Stimulated activated CD8-positive, alpha-beta memory T cell treated with anti-CD3 and anti-CD28 coated beads, Interleukin-4, amount 100 ng/mL, for 4 hours (primary cell): ENCODE measurements at places on chromosomes 6 and 20.

- no peak for DNase-seq
These were observed 18.3 kb downstream of the SLC16A10 start for GRCh38 chr6:111105578-111105977.

DNA sequence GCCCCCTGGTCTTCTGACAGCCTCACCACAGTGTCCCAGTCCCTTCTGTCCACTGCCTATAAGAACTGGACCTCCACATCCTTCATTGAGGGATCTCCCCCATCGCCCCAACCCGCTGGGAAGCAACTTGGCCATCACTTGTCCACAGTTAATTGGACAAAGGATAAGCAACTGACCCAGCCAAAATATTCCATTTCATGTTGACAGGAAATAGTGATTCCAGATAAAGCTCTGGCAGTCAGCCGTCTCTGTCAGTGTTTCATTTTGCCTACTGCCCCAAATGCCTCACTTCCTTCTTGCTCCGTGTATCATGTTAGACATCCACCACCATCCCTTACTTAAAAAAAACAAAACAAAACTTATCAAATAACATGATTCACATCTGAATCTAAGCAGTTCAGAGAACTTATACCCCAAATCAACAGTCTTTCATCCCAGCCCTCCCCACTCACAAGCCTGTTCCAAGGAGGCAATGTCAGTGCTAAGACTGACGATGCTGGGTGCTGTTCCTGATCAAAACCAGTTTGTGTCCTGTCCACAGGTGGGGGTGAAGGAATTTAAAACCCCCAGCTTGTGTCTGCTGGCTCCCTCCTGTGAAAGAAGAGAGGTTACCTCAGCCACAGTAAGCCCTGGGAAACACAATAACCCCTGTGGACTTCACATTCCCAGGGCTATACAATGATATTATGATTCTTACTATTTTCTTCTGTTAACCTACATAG is 162.5 kb downstream of the WDR27 start:
- no peak for DNase-seq

- DNase-seq, result no peak
These were observed 35.8 kb downstream of the MAP3K4 start for GRCh38 chr6:161027385-161027784.

- DNase-seq, result no peak
These were observed 5.9 kb upstream of the C20orf144 start for GRCh38 chr20:33656010-33656782.

DNA sequence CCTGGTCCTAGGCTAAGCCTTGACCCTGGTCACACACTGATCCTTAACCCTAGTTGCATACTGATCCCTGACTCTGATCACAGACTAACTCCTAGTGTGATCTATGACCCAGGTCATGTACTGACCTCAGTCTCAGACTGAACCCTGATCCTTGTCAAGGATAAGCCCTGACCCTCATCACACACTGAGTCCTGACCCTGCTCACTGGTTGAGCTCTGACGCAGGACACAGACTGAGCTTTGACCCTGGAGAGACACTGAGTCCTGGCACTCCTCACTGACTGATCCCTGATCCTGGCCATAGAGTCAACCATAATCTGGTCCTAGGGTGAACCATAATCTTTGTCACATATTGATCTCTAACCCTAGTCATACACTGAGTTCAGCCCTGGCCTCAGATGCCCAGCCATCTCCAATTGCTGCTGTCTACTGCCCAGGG is 37.9 kb downstream of the KCNB1 start:
- DNase-seq, result no peak

- DNase-seq, result no peak
These were observed 52.2 kb downstream of the KDM1B start for GRCh38 chr6:18207438-18207837.

GRCh38 chr6:15776458-15776980 is 113.7 kb upstream of the DTNBP1 start:
- no peak for DNase-seq

DNA sequence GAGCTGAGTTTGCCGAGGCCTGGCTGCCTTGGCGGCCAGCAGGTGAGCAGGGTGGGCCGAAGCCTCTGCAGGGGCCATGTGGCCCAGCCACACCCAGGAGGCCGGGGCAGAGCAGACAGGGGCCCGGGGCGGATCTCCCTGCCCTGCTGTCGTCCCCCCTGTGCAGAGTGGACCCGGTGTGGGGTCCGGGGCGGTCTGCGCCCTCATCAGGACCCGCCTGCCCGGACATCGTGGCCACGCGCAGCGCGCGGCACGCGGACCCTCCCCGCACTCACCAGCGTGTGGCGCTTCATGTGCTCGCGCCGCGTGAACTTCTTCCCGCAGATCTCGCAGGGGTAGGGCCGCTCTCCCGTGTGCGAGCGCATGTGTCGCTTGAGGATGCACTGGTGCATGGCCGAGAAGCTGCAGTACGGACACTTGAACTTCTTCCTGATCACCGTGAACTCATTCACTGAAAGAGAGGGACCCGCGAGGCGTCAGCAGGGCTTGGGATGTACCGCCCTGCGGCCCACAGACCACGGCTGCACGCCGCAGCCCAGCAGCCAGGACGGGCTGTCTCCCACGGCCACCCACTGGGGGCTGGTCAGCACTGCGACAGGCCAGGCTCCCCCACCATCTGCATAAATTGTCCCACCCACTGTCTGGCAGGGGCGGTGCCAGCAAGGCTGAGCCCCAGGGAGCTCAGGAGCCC is 13.0 kb downstream of the SLC2A4RG start:
- DNase-seq, result no peak

DNA sequence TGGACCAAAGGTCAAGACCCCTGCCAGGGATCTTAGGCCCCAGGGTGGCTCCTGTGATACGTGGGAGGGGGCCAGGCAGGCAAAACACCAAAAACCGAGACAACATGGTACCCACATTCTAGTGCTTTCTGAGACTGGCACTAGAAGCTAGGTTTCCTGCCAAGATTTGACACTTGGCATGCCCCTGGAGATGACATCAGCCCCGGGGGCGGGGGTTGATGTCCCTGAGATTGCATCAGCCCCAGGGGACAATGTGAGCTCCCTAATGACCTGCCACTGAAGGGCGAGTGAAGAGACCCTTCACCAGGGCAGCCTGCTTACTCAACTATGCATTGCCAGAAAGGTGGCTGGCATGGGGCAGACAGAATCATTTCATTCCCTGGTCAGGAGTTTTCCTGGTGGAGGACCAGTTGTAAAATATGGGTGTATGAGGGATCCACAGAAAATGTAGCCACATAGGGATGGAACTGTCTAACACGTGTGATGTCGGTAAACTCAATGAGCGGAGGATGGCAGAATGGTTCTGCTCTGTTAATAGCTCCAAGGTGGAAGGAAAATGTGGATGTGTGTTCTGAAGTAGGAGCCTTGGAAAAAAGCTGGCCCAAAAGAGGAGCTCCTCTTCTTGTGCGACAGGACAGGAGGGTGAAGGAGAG is 219.7 kb downstream of the UNC5CL start:
- DNase-seq, result no peak

- no peak for DNase-seq
These were observed 5.9 kb downstream of the FOXA2 start for GRCh38 chr20:22578221-22579118.

DNA sequence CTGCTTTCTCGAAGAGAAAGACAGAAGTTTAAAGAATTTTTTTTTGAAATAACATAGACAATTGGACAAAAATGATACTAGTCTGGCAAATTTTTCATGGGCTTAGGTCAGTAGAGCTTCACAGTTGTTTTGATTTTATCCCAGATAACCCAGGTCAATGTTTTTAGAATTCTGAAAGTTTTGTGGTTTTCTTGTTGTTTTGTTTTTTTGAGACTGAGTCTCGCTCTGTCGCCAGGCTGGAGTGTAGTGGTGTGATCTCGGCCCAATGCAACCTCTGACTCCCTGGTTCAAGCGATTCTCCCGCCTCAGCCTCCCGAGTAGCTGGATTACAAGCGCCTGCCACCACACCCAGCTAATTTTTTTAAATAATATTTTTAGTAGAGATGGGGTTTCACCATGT is 22.8 kb downstream of the KIF13A start:
- DNase-seq, result no peak

- no peak for DNase-seq
These were observed 4.9 kb upstream of the TBX18 start for GRCh38 chr6:84769306-84769705.

- DNase-seq, result no peak
These were observed 8.0 kb downstream of the MYLIP start for GRCh38 chr6:16136621-16137450.

- DNase-seq, result no peak
These were observed 81.8 kb downstream of the FYN start for GRCh38 chr6:111791415-111791814.

DNA sequence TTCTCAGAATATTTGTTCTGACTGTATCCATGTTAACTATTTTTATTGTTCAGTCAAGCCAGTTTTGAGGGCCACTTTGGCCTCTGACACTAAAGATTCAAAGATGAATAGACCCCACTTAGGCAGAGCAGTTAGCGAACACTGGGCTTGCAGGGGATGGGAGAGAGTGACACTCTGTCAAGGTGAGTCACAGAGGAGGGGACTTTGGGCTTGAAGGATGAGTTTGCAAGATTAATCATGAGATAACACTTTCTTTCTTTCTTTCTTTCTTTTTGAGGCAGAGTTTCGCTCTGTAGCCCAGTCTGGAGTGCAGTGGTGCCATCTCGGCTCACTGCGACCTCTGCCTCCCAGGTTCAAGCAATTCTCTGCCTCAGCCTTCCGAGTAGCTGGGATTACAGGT is 46.4 kb downstream of the SPATA2 start:
- no peak for DNase-seq
